ENCODE measurements at places on chromosomes 4 and X.

DNA sequence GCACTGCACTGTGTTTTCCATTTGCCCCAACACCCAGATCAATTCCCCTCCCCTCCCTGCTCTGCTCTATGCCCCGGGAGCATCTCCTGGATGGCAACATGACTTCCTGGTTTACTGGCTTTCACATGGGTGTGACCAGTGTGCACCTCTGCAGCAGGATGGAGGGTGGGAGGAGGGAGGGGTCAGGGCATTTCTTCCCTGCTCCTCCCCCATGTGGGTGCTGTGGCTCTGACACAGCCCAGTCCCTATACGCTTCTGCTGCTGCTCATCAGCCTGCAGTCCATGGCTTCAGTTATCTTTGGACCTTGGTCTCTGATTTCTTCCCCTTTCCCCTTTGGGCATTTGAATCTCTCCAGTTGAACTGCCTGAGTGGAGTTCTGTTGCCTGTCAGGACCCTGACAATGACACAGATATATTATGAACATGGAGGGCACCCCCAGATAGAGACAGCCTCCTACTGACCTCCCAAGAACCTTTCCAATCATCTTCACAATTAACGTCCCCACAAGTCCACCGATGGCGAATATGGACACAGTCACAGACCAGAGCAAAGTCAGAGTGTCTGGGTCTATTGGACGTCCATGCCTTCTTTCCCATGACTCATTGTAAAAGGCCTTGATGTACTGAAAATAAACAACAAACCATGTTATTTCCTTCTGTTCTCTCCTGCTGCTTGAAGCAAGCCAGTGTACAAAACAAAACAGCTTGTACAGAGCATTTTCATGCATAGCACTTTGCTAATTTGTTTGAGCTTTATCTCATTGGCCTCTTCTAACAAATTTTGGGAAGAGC, 24.8 kb downstream of the SLC2A9 start:
- no peak for DNase-seq

- DNase-seq = no peak
Observed at GRCh38 chr4:153834901-153835300, 46.0 kb upstream of the SFRP2 start.

GRCh38 chr4:163164591-163164990, 2.1 kb downstream of the NAF1 start:
- DNase-seq = no peak

DNA sequence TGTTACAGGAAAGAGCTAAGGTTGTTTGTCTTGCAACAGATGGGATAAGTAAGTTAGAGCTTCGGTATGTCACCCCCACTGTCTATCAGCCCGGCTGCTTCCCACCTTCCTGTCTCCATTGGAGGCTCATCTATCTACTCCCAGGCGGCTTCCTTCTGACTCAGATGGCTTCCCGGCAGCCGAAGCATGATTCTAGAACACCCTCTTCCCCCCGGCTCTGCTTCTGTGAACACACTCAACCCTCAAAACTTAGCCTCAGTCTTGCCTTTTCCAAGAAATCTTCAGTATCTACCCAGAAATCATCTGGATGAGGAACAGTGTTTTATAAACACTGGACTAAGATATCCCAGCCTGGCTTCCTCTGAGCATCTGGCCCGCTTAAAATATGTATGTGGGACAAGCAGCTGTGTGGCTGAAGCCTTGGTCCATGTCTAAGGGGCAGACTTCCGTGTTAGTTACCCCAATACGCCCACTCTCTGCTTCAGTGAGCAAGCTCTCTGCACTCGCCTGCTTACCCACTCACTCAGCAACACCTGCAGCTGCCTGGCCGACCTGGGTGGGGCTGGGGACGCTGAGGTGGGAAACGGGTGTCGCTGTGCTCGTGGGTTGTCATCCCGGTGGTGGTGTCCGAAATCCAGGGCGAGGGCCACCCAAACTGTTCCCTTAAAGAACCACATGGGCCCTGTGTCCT, 12.0 kb upstream of the SLC2A9 start:
- no peak for DNase-seq

- DNase-seq = no peak
Observed at GRCh38 chrX:10636337-10636736, 16.0 kb upstream of the MID1 start.

- DNase-seq = no peak
Observed at GRCh38 chr4:165207016-165207430, 338 bp upstream of the KLHL2 start.

DNA sequence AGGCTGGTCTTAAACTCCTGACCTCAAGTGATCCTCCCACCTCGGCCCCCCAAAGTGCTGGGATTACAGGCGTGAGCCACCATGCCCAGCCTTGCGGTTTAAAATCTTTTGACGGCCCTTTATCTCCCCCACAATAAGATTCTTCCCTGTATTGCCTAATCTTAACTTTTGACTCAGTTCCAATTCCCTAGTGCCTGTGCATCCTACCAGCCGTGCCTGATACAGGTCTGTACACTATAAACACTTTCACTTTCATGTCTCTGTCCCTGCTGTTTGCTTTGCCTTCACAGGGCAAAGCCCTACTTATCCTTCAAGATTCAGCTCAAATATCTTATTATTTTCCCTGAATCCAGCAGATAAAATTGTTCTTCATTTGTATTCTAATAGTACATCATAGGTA, 74.6 kb downstream of the WDR44 start:
- DNase-seq = no peak

GRCh38 chrX:135295238-135295943, 13.9 kb upstream of the ETDC start:
- DNase-seq = peak; percentile 25

GRCh38 chr4:33060674-33061542, 2340.7 kb downstream of the PCDH7 start:
- no peak for DNase-seq

DNA sequence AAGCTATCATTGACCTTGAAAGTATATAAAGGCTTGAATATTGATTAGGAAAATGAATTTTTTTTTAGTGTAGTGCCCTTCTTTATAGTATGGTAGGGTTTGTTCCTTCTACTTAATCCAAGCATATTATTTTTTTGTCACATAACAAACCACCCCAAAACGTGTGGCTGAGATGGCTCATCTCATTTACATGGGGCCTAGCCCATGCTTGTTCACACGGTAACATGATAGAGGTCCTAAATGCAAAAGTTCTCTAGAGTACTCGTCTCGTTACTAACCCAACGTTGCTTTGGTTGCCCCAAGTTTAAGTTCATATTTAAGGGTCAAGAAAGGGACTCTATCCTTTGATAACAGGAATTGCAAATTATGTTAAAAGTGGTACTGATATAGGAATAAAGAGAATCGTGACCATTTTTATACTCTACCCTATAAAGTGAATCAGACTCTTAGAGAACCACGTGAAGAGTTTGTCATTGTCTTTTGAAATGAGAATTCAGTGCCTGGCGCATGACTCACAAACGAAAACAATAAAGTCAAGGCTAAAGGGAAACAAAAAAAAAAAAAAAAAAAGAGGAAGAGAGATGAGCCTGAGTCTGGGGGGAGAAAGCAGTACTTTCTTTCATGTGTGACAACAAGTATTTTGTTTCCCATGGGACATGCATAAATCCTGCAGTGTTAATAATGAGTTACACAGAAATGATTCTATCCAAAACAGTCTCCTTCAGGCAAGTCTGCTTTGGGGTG, 402.8 kb upstream of the NWD2 start:
- DNase-seq = no peak

GRCh38 chr4:144845411-144845810, 199.5 kb downstream of the HHIP start:
- DNase-seq = no peak

DNA sequence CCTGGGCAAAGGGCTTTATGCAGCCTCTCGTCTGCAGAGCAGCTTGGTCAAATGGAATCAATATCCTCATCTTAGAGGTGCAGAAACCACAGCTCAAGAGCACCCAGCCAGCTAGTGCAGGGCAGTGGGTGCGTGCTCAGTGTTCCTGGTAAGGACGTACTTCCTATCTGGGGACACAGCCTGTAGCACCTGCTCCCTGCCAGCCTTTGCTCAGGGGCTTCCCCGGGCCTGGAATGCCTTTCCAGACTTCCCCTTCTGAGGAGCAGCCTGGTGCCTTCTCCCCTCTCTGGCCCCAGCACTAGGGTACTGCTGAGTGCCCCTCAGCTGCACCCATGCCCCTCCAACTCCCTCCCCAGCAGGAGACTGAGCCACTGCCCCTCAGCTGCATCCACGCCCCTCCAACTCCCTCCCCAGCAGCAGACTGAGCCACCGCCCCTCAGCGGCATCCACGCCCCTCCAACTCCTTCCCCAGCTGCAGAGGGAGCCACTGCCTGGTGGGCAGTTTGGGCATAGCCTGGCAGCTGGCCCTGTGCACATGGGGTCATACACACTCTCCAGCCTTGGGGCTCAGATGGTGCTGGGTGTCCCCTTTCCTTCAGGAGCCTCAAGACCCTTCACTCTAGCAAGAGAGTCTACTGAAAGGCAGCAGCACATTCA, 42.2 kb upstream of the AFAP1 start:
- no peak for DNase-seq

- DNase-seq = no peak
Observed at GRCh38 chrX:69255441-69256290, 90.4 kb upstream of the PJA1 start.

DNA sequence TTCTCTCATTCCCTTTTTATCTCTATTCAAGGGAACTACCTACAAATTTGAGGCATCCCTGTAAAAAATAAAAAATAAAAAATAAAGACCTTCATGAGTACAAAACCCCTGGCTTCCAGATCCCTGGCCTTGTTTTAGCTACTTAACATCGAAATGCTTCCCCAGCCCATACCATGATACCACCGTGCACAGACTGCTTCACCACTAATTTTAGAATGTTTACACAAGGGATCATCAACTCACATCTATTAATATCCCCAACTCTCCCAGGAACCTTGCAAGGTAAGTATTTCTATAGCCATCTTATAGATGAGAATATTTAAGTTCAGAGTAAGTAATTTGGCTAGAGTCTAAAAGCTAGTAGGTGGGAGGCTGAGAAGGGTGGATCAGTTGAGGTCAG, 51.7 kb downstream of the UCHL1 start:
- DNase-seq = no peak

- DNase-seq = no peak
Observed at GRCh38 chr4:115433491-115433890, 320.1 kb upstream of the NDST4 start.

GRCh38 chr4:177509226-177509745, 67.0 kb upstream of the AGA start:
- DNase-seq = no peak

DNA sequence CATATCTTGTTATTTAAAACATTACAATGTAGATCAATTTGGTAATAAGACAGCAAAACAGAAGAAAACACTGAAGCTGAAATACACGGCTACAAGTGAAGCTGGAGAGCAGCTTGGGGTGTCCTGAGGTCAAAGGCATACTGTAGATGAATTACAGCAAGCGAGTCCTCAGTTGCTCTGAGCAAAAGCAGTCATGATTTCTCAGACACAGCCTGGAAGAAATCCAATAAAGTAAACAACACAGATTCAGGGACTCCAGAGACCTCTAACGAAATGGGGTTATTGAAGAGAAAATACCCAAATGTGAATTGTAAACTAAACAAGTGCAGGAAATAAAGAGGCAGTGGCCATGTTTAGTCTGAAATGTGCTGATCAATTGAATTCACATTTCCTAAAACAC, 324.4 kb downstream of the CAMK2D start:
- DNase-seq = no peak

DNA sequence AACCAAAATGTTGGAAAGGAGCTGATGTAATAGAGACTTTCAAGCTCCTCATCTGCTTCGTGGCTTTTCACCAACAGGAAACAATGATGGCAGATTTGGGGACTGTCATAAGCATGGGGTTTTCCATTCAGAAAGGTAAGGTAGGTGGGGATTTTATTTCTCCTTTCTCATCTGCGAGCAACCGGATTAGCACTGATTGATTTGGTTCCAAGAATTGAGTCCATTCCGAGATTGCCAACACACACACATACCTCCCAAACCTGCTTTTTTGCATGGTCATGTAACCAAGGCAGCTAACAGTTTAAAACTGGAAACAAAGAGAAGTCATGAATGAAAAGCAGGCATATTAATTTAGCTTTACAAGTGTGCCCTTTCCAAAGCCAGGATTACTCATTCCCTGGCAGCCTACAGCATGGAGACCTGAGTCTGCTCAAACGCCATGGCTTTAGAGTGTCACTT, 63.0 kb upstream of the LNX1 start:
- DNase-seq = no peak

- DNase-seq = no peak
Observed at GRCh38 chrX:124720532-124720931, 374.2 kb downstream of the SH2D1A start.

DNA sequence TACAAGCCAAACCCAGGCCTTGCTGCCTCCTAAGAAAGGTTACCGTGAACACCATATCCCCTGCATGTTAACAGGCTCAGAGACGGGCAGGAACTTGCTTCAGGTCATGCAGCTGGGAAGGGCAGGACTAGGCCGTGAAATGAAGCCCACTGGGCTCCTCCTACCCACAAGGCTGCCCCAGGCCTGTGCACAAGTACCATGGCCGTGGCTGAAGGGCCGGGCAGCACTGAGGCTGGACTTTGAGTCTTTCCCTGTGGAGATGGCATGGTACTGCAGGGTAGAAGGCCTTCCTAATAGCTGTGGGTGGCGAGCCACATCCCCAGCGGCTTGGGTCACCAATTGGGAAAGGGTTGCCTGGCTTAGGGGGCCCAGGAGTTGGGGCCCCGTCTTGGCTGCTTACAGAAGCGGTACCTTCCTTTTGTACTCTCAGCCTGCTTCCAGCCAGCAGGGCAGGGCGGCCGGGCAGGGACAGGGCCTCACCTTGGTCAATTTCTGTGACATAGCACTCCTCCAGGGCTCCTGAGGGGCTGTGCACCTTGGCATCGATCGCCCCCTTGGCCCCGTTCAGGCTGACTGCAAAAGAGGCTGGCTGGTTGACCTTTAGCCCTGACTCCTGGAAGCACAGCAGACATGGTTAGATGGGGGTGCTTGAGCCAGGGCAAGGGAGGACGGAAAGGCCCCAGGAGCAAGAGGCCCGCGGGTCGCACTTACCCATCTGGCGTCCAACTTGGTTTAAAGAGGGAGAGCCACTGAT, 23.8 kb downstream of the FLNA start:
- no peak for DNase-seq

- no peak for DNase-seq
Observed at GRCh38 chr4:128571747-128572146, 237.8 kb upstream of the JADE1 start.

- DNase-seq = no peak
Observed at GRCh38 chr4:18075823-18076433, 54.4 kb upstream of the LCORL start.

All from activated CD4-positive, CD25-positive, alpha-beta regulatory T cell (primary cell).